ENCODE measurements at places on chromosomes 5 and 9. TPM values are rescaled to one million over a fixed set of nuclear protein-coding genes. Genes with fewer than 3 reads are reported as not detected.
A peak's percentile ranks its signal among the peaks of the same experiment; 100 is the strongest.

Gene IRX2
- 41.1 TPM for total RNA-seq

Gene CDO1
- total RNA-seq: 3.1 TPM

Gene BTNL9
- 37.6 TPM for total RNA-seq

Gene SPATA31A1
- total RNA-seq: not detected

Gene ADAMTSL2
- 0.85 TPM for total RNA-seq

Gene SHC3
- 1.7 TPM for total RNA-seq

- no peak overlapping the region for H3K4me3 ChIP-seq
- H3K27me3 ChIP-seq: no peaks in the 10 kb centered on the region
- H3K4me1 ChIP-seq: peaks cover 27% of the 10 kb centered on the region
- peak overlapping the region; percentile 69 for H3K27ac ChIP-seq
- DNase-seq: no peak
- H3K36me3 ChIP-seq: no peaks in the 10 kb centered on the region
Observed at GRCh38 chr5:178467568-178468195, 122.5 kb downstream of the COL23A1 start.

GRCh38 chr9:21102305-21102704 is 24.6 kb upstream of the IFNB1 start:
- DNase-seq: no peak
- no peaks in the 10 kb centered on the region for H3K4me1 ChIP-seq
- no peaks in the 10 kb centered on the region for H3K27me3 ChIP-seq
- H3K4me3 ChIP-seq: no peak overlapping the region
- H3K27ac ChIP-seq: no peak overlapping the region

GRCh38 chr5:95130941-95131340 is 154.0 kb downstream of the MCTP1 start:
- H3K4me3 ChIP-seq: no peak overlapping the region
- no peak for DNase-seq
- no peaks in the 10 kb centered on the region for H3K36me3 ChIP-seq
- no peaks in the 10 kb centered on the region for H3K4me1 ChIP-seq

DNA sequence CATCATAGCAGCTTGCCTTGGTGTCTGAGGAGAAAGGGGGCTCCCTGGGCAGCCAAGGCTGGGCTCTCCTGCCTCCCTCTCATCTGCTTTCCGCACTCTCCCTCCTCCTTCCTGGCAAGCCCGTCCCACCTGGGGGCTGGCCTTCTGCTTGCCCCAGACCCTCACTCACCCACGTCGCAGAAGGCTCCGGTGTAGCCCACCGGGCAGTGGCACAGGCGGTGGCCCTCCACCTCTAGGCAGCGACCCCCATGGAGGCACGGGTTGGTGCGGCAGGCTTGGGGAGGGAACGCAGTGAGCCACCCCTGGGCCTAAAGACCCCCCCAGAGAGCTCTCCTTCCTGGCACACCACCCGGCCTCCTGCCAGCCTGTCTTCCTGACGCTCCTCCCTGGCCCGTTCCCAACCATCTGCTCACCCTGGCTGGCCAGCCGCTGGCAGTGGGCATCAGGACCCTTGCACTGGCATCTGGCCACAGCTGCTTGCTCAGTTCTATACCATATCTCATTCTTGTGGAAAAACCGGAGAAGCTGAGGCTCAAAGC is 4.2 kb upstream of the PFN3 start:
- peaks cover 38% of the 10 kb centered on the region for H3K27me3 ChIP-seq
- no peak overlapping the region for H3K27ac ChIP-seq
- H3K4me1 ChIP-seq: peaks cover 40% of the 10 kb centered on the region
- peak; percentile 73 for DNase-seq

DNA sequence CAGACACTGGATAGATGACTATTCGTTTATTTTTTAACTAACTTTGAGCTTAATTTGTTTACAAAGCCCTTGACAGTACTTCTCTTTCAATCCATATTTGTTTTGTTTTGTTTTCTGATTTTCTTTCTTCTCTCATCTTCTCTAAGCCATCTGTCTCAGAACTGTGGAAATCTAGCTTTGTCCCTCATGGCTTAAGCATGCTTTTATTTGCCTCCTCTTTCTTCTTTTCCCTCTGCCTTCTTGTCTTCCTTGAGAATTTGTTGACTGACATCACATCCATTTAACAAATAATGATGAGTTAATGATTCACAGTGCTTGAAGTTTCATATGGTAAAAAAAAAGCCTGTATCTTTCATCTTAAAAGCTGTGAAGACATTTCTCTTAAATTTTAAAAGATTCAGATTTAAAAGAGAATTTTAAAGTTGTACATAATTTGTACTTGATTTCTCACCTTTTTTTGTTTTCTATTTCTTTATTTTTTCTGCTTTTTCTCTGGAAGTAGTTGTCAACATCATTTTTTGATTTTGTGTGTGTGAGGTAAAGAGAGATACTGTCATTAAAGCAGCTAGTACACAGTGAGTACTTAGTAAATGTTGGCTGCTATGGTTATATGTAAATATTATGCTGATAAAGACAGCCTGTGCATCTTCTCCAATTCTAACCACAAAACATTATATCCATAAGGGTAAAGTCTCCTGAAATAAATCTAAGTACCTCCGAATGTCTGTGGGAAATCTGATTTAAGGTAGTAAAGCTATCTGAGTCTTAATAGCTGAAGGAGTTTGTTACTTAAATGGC is 13.9 kb upstream of the SGCD start:
- H3K27me3 ChIP-seq: no peaks in the 10 kb centered on the region
- no peaks in the 10 kb centered on the region for H3K4me1 ChIP-seq
- H3K27ac ChIP-seq: no peak overlapping the region

- H3K27ac ChIP-seq: no peak overlapping the region
- H3K4me1 ChIP-seq: no peaks in the 10 kb centered on the region
- DNase-seq: no peak
- H3K36me3 ChIP-seq: no peaks in the 10 kb centered on the region
- H3K27me3 ChIP-seq: no peaks in the 10 kb centered on the region
Observed at GRCh38 chr5:62268234-62268633, 37.8 kb upstream of the KIF2A start.

DNA sequence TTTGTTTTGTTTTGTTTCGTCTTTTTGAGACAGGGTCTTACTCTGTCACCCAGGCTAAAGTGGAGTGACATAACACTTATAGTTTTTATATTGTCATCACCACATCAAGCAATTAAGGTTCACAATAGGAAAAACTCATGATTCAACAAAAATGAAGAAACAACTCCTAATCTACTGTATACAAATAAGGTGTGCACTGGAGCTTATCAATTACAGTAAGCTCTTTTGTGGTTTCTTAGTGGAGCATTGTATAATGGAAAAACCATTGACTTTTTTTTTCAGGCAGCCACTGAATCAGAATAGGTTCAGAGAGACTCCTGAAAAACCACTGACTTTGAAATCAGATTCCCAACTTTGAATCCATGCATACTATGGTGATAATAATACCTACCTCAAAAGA is 10.8 kb upstream of the PLIN2 start:
- no peaks in the 10 kb centered on the region for H3K27me3 ChIP-seq
- no peak for DNase-seq
- no peaks in the 10 kb centered on the region for H3K4me1 ChIP-seq

- no peaks in the 10 kb centered on the region for H3K27me3 ChIP-seq
- peaks cover 19% of the 10 kb centered on the region for H3K4me1 ChIP-seq
- no peak overlapping the region for H3K4me3 ChIP-seq
- no peaks in the 10 kb centered on the region for H3K36me3 ChIP-seq
Observed at GRCh38 chr5:91281401-91281800, 101.7 kb downstream of the ARRDC3 start.

- H3K4me1 ChIP-seq: no peaks in the 10 kb centered on the region
- H3K36me3 ChIP-seq: no peaks in the 10 kb centered on the region
- H3K27ac ChIP-seq: no peak overlapping the region
- H3K27me3 ChIP-seq: no peaks in the 10 kb centered on the region
- no peak overlapping the region for H3K4me3 ChIP-seq
- DNase-seq: no peak
Observed at GRCh38 chr5:146690880-146691355, 174.9 kb upstream of the GPR151 start.

- no peak overlapping the region for H3K4me3 ChIP-seq
- H3K36me3 ChIP-seq: no peaks in the 10 kb centered on the region
- no peak overlapping the region for H3K27ac ChIP-seq
Observed at GRCh38 chr5:126753227-126753626, 23.7 kb upstream of the LMNB1 start.

- H3K4me1 ChIP-seq: no peaks in the 10 kb centered on the region
- H3K36me3 ChIP-seq: no peaks in the 10 kb centered on the region
Observed at GRCh38 chr5:138109463-138110265, 25.8 kb downstream of the WNT8A start.

DNA sequence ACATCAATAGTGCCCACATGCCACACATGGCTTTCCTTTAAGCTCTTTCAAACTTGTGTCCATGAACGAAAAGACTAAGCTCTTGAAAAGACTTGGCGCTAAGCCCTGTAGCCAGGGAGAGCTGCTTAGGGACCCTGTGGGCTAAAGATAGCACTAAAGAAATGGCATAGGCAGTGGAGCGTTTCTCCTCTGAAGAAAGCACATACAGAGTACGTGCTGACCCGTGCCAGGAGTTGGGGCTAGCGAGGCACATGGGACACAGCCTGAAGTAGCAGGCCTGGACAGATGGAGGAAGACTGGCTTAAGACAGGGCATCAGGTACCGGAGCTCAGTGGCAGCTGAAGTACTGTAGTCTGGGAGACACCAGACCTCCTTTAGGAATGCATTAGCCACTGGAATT is 39.7 kb downstream of the ADGRV1 start:
- DNase-seq: no peak
- H3K27ac ChIP-seq: no peak overlapping the region
- H3K4me3 ChIP-seq: no peak overlapping the region
- no peaks in the 10 kb centered on the region for H3K36me3 ChIP-seq
- no peaks in the 10 kb centered on the region for H3K27me3 ChIP-seq
- H3K4me1 ChIP-seq: no peaks in the 10 kb centered on the region

DNA sequence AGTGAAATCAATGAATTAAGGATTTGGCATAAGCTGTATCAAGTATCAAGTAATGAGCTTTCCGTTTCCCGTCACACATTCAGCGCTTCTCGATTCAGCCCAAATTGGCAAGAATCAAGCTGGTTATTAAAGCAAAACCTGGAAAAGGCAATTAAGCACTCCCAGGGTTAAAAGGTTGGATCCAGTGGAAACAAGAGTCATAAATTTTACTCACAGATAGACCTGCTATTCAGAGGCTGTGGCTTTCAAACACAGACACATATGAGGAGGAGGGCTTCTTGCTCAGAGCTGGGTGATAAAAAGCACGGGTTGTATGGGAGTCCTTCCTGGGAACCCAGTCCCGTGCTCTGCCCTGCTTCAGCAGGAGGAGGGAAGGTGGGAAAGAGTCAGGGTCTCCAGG is 112.3 kb upstream of the CXCL14 start:
- peaks cover 37% of the 10 kb centered on the region for H3K4me1 ChIP-seq
- no peaks in the 10 kb centered on the region for H3K36me3 ChIP-seq
- H3K27ac ChIP-seq: no peak overlapping the region
- no peaks in the 10 kb centered on the region for H3K27me3 ChIP-seq
- no peak overlapping the region for H3K4me3 ChIP-seq

- no peaks in the 10 kb centered on the region for H3K36me3 ChIP-seq
- no peak overlapping the region for H3K4me3 ChIP-seq
- H3K4me1 ChIP-seq: no peaks in the 10 kb centered on the region
- H3K27ac ChIP-seq: no peak overlapping the region
- peaks cover 17% of the 10 kb centered on the region for H3K27me3 ChIP-seq
Observed at GRCh38 chr9:138104251-138105122, 226.9 kb downstream of the CACNA1B start.

- no peaks in the 10 kb centered on the region for H3K4me1 ChIP-seq
- no peaks in the 10 kb centered on the region for H3K36me3 ChIP-seq
- no peak overlapping the region for H3K4me3 ChIP-seq
- H3K27me3 ChIP-seq: no peaks in the 10 kb centered on the region
- no peak overlapping the region for H3K27ac ChIP-seq
- no peak for DNase-seq
Observed at GRCh38 chr5:133579766-133580165, 32.6 kb downstream of the FSTL4 start.

DNA sequence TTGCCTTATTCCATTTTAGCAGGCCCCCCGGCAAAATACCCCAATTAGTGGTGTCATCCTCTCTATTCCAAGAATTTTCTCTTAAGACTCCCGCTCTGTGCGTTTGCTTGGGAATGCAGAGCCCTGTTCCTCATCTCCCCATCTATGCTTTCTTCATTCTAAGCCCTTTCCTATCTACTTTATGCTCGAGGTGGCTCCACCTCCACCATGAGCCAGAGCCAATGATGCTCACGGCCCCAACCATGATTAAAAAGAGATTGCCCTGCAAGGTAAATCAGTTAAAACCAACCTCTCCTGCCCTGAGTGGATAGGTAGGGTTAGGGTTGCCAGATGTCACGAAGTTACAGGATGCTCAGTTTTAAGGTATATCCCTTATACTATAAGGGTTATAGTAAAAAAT is 677 bp upstream of the TXNDC15 start:
- peak overlapping the region; percentile 96 for H3K4me3 ChIP-seq
- H3K27me3 ChIP-seq: no peaks in the 10 kb centered on the region
- peak overlapping the region; percentile 93 for H3K27ac ChIP-seq
- H3K4me1 ChIP-seq: peaks cover 24% of the 10 kb centered on the region

DNA sequence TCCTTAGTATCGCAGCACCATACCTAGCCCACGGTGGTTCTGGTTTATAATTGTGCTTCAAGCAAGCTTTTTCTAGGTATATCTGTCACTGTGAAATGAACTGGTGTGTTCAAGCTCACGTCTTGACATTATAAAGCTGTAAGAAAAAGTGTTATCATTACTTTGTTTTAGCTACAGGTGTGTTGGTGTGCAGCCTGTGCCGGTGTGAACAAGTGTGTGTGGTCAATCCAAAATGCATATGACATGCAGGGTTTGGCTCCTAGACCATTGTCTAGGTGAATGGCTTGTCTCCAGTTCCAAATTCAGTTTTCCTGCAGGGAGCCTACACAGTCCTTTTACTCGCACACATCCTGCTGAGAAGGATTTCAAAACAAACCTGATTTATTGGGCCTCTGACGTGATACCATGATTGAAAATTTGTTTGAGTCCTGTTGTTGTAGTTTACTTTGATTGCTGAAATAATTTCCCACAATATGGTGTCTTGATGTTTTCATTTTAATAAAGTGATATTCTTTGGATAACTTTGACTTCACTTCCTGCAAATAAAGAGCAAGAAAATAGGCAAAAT is 3.7 kb downstream of the LSM11 start:
- peaks cover under 1% of the 10 kb centered on the region for H3K36me3 ChIP-seq
- DNase-seq: no peak
- H3K27ac ChIP-seq: no peak overlapping the region
- H3K4me1 ChIP-seq: peaks cover 21% of the 10 kb centered on the region
- no peaks in the 10 kb centered on the region for H3K27me3 ChIP-seq

GRCh38 chr5:127235136-127235535 is 55.5 kb upstream of the MEGF10 start:
- DNase-seq: no peak
- no peak overlapping the region for H3K27ac ChIP-seq
- H3K4me3 ChIP-seq: no peak overlapping the region
- H3K27me3 ChIP-seq: no peaks in the 10 kb centered on the region

DNA sequence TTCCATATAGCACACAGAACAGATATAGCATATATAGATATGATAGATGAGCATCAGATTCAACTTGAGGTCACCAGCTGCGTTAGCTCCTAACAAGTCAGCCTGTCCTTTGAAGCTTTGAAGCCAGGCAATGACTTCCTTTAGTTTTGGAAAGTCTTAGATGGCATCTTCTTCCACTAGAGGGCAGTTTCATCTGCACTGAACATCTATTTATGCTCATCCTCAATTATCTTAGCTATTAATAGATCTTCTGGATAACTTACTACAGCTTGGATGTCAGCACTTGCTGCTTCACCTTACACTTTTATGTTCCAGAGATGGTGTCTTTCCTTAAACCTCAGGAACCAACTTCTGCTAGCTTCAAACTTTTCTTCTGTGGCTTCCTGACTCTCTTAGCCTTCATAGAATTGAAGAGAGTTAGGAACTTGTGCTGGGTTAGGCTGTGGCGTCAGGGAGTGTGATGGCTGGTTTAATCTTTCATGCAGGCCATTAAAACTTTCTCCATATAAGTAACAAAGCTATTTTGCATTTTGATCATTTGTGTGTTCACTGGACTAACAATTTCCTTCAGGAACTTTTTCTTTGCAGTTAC is 1401.4 kb downstream of the EFNA5 start:
- no peaks in the 10 kb centered on the region for H3K36me3 ChIP-seq
- no peak overlapping the region for H3K27ac ChIP-seq
- no peak for DNase-seq
- H3K4me3 ChIP-seq: no peak overlapping the region

Data from suprapubic skin (tissue), 4 donors.